Bronchial epithelial cell (primary cell): ENCODE measurements at places on chromosomes 16 and 17. TPM values are rescaled to one million over a fixed set of nuclear protein-coding genes. Genes with fewer than 3 reads are reported as not detected.

Gene ZNF821
- total RNA-seq: 8.2 and 9.5 TPM in 2 replicates

Gene XYLT1
- total RNA-seq: under 0.01 and 1.2 TPM in 2 replicates

Gene CDK5RAP3
- total RNA-seq: 77.1 and 89.8 TPM in 2 replicates

Gene CRYM
- 0.79 and 1.2 TPM in 2 replicates for total RNA-seq

Gene MYL4
- not detected in 2 replicates for total RNA-seq

Gene HOXB1
- under 0.01 TPM in 1 of 2 replicates, not detected in the other for total RNA-seq

Gene LGALS9B
- total RNA-seq: under 0.01 and 0.26 TPM in 2 replicates

Gene KRT31
- total RNA-seq: 0.26 TPM in 1 of 2 replicates, not detected in the other

Gene TMEM238L
- not detected in 2 replicates for total RNA-seq

Gene C17orf100
- 0.13 and 0.53 TPM in 2 replicates for total RNA-seq

Gene IKZF3
- under 0.01 TPM in 1 of 2 replicates, not detected in the other for total RNA-seq

Gene MEOX1
- not detected in 2 replicates for total RNA-seq

Gene PLK1
- 1.0 and 1.3 TPM in 2 replicates for total RNA-seq

Gene CSH2
- not detected in 2 replicates for total RNA-seq

Gene LHX1
- total RNA-seq: not detected in 2 replicates

Gene COG4
- total RNA-seq: 45.3 and 46.7 TPM in 2 replicates

Gene KRT23
- 12.9 and 29.4 TPM in 2 replicates for total RNA-seq

Gene CYTH1
- total RNA-seq: 35.5 and 44.8 TPM in 2 replicates

Gene CACNG3
- total RNA-seq: not detected in 2 replicates

Gene HBZ
- not detected in 2 replicates for total RNA-seq

Gene MOSMO
- 9.7 and 17.6 TPM in 2 replicates for total RNA-seq

Gene DNAH2
- under 0.01 and 0.26 TPM in 2 replicates for total RNA-seq

Gene TP53TG3B
- total RNA-seq: not detected in 2 replicates

Gene MMP28
- total RNA-seq: 18.7 and 42.6 TPM in 2 replicates

Gene CES3
- 1.6 and 6.3 TPM in 2 replicates for total RNA-seq

Gene RFNG
- 26.3 and 38.7 TPM in 2 replicates for total RNA-seq

Gene MATCAP1
- 5.5 and 5.8 TPM in 2 replicates for total RNA-seq

Gene AOC2
- total RNA-seq: 0.79 and 1.0 TPM in 2 replicates

Gene ARHGAP23
- total RNA-seq: 15.8 and 18.1 TPM in 2 replicates

Gene BCL6B
- not detected in 2 replicates for total RNA-seq

Gene CDH13
- 23.3 and 31.3 TPM in 2 replicates for total RNA-seq

Gene DLX4
- total RNA-seq: not detected in 2 replicates

Gene DERL2
- total RNA-seq: 19.8 and 35.0 TPM in 2 replicates

Gene CMTR2
- 37.4 and 42.9 TPM in 2 replicates for total RNA-seq

Gene SPATA22
- not detected in 2 replicates for total RNA-seq

Gene ODAD4
- 0.13 and 0.26 TPM in 2 replicates for total RNA-seq

Gene GPR142
- total RNA-seq: not detected in 2 replicates

Gene CLDN6
- total RNA-seq: not detected in 2 replicates

Gene C1QTNF8
- not detected in 2 replicates for total RNA-seq

Gene HEATR9
- not detected in 2 replicates for total RNA-seq

Gene C16orf96
- total RNA-seq: not detected in 2 replicates

Gene NOTUM
- 0.13 TPM in 1 of 2 replicates, not detected in the other for total RNA-seq

Gene TEKT3
- not detected in 2 replicates for total RNA-seq

Gene HASPIN
- total RNA-seq: 0.53 and 0.64 TPM in 2 replicates

Gene CCT6B
- total RNA-seq: 0.51 and 0.79 TPM in 2 replicates

Gene MILR1
- total RNA-seq: 0.79 TPM in 1 of 2 replicates, not detected in the other

Gene LRRC3C
- not detected in 2 replicates for total RNA-seq

Gene PRSS21
- total RNA-seq: 2.8 and 4.5 TPM in 2 replicates

Gene HBA2
- not detected in 2 replicates for total RNA-seq

Gene GRIN2C
- under 0.01 and 0.13 TPM in 2 replicates for total RNA-seq
